Dorsolateral prefrontal cortex (tissue), 122 donors: ENCODE measurements at places on chromosomes 13 and 19.

- DNase-seq, result no peak
Observed at GRCh38 chr19:49081273-49081672, 4.0 kb upstream of the SNRNP70 start.

- no peak for DNase-seq
Observed at GRCh38 chr13:114096031-114096485, 36.4 kb downstream of the RASA3 start.

DNA sequence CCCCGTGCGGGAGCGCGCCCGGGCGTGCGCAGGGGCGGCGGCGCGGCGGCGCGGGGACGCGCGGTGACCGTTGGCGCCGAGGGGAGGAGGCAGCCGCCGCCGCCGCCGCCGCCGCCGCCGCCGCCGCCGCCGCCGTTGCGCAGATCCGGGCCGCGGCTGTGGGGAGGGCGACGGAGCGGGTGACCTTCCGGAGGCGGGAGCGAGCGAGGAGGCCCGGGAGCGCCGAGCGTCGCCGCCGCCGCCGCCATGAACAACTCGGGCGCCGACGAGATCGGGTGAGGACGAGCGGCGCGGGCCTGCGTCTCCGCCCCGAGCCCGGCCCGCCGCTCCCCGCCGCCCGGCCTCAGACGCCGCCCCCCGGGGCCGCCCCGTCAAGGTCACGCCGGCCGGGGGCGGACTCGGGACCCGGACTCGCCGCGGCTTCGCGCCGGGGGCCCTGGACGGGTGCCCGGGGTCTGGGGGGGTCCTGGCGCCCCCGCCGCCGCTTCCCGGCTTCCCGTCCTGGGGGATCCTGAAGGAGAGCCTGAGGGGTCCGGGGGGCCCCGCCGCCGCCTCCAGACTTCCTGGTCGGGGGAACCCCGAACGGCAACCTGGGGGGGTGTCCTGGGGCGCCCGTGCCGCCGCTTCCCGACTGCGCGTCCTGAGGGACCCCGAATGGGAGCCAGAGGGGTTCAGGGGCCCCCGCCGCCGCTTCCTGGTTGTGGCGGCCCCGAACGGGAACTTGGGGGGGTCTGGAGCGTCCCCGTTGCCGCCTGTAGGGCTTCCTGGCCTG lies at the start of gene DAZAP1:
Gene DAZAP1, plus strand, starts transcription at position 59 of the 772 bp plus-strand sequence. Its CDS starts 188 bp downstream, at position 247.
- no peak for DNase-seq

GRCh38 chr19:722553-723101 lies 13.9 kb downstream of the PALM start:
- DNase-seq, result no peak

GRCh38 chr13:59738921-59739320 lies 424.8 kb downstream of the DIAPH3 start:
- no peak for DNase-seq

DNA sequence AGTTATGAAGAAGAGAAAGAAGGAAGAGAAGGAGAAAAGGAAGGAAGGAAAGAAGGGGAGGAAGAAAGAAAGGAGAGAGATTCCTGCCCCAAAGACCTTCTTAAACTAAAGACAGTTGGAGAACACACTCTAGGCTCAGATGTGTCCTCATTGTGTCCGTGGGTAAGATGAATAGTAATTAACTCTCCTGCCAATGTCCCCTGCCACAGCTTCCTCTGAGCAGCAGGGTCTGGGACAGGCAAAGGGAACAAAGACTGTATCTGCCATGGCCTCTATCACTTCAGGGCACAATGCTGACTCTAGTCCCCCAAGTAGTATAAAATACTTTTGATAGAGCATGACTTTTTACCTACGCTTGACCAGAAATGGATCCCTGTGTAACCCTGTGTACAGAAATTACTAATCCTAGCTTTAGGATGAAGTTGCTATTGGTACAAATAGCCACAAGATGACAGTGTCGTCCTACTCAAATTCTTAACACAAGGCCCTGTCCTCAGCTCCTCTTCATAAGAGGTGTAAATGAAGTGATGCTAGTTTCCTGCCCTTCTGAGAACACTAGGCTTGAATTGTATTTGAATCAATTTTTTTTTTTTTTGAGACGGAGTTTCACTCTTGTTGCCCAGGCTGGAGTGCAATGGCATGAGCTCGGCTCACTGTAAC lies 186.2 kb upstream of the GPR12 start:
- no peak for DNase-seq

- DNase-seq, result no peak
Observed at GRCh38 chr13:56670563-56670962, 470.2 kb upstream of the PRR20A start.
